ENCODE measurements at places on chromosomes 4 and X.

- no peak for DNase-seq
Measured at GRCh38 chr4:4499438-4500123, 42.3 kb downstream of the STX18 start.

DNA sequence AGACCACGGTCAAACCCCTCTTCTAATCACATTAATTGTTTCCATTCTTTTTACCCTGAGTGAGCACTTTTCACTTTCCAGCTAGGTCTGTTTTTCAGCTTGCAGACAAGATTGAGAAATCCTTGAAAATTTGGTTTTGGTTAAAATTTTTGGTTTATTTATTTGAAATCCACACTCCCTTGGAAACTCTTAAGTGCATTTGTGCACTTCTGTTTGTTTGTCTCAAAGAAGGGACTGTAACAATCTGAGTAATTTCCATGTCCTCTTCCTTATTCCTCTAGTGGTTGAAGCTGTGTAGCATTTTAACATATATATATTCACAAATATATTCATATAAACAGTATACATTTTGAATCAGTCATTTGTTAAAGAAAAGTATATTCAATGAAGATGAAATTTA is 333.3 kb downstream of the ANK2 start:
- DNase-seq = no peak

DNA sequence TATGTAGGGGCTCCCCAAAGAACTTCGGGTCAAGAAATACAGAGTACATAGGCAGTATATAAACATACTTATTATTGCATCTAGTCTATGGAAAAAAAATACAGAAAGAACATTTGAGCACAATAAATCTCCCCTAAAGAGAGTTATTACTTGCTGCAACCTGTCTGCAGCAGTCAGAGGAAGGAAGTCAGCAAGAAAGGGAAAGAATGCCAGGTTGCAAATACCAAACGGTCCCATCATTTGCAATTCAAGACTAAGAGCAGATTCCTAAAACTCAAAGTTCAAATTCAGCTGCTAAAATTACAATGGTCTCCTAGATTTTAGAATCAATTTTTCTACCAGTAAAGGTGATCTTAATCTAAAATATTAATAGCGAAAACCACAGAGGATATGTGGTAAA is 236.2 kb upstream of the NUDT6 start:
- no peak for DNase-seq

GRCh38 chrX:153580700-153581386 is 18.1 kb downstream of the CCNQ start:
- no peak for DNase-seq

DNA sequence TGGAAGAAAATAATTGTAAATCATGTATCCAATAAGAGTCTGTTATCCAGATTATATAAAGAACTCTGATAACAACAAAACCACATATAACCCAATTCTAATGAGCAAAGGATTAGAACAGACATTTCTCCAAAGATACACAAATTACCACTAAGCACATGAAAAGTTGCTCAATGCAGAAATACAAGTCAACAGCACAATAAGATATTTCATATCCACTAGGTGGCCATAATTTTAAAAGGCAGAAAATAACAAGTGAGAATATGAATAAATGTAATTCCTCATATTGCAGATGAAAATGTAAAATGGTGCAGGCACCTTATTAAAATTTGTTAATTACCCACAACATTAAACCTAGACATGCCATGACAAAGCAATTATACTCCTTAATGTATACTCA is 73.9 kb upstream of the ZCCHC13 start:
- no peak for DNase-seq

DNA sequence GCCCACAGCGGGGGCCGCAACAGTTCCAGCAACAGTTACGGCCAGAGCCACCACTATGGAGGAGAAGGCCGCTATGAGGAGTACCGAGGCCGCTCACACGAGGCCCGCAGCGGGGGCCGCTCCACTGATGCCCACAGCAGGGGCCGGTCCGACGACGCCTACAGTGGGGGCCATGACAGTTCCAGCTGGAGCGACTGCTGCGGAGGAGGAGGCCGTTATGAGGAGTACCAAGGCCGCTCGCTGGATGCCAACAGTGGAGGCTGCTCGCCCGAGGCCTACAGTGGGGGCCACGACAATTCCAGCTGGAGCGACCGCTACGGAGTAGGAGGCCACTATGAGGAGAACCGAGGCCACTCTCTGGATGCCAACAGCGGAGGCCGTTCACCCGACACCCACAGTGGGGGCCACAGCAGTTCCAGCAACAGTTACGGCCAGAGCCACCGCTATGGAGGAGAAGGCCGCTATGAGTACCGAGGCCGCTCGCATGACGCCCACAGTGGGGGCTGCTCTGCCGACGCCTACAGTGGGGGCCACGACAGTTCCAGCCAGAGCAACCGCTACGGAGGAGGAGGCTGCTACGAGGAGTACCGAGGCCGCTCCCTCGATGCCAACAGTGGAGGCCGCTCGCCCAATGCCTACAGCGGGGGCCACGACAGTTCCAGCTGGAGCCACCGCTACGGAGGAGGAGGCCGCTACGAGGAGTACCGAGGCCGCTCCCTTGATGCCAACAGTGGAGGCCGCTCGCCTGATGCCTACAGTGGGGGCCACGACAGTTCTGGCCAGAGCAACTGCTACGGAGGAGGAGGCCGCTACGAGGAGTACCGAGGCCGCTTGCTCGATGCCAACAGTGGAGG is 1.7 kb downstream of the RBMXL3 start:
- no peak for DNase-seq

DNA sequence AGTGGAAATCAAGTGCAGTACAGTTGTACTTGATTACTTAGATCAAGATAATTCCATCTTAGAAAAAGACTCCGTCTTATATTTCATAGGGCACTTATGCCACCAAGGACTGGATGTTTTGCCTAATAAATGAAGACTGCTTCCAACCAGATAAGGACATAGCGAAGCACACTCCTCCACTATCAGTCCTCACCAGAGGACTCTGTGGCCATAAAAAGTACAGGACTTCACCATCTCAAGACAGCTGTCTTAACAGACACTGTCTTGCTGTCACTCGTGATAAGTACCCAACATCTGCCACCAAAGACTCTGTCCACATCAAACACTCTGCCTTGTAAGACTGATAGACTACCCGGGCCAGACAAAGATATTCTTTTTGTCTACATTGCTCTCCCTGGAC is 352.0 kb downstream of the TRAM1L1 start:
- DNase-seq = no peak

GRCh38 chr4:127622621-127622920 is 10.2 kb upstream of the INTU start:
- no peak for DNase-seq

DNA sequence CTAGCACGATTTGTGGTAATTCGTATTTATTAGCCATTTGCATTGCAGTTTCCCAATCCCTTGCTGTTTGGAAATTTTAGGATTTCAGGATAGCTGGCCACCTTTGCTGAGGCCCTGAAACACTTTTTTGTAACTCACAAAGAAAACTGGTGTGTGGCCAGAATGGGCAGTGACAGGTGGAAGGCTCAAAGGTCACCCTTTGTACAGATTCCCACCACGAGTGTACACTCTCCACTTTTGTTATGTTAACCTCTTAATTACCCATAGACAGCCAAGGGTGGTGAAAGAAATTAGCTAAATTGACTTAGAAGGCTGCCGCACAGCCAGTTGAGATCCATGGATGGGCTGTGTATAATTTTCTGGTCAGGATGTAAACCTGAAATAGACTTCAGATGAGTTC is 109.7 kb upstream of the ARX start:
- DNase-seq = no peak

DNA sequence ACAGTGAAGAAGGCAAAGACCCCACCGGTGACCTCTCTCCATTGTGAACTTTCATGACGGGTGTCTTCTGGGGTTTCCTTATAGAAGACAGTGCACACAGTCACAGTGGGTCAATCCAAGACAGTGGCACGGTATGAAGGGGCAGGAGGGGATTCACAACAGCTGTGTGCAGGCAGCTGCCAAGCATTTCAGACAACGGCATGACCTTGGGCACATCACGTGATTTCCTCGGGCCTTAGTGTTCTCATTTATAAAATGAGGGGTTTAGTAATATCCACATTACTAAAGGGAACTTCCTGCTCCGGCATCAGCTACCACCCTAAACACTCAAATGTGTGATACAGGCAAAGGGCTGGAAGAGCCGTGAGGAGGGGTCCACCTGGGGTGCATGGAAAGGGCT is 42.9 kb downstream of the RBM47 start:
- no peak for DNase-seq

All from activated CD4-positive, alpha-beta T cell treated with anti-CD3 and anti-CD28 coated beads, Interleukin-2, amount 50 U/mL, for 48 hours (primary cell).